ENCODE measurements at places on chromosomes 2 and 18.

DNA sequence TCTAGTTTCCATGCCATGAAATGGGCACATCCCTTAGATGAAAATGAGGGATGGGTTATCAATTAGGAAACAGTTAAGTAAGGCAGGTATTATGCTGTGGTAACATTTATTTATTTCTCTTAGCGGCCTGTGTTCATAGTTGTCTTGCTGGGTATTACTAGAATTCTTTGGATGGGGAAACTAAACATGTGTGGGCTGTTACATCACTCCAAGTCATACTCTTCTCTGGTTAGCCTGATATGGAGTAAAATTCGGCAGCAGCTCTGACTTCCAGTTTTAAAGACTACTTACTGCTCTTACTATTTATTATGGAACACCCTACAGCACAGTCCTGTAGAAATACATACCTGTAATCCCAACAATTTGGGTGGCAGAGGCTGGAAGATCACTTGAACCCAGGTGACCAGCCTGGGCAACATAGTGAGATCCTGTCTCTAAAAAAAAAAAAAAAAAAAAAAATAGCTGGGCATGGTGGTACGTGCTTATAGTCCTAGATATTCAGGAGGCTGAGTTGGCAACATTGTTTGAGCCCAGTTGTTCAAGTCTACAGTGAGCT lies 33.1 kb upstream of the RASGRP3 start:
- no peak for DNase-seq
- no peaks in the 10 kb centered on the region for H3K36me3 ChIP-seq
- no peak overlapping the region for H3K27ac ChIP-seq

- H3K4me3 ChIP-seq: no peak overlapping the region
- DNase-seq: no peak
- no peak overlapping the region for H3K27ac ChIP-seq
- no peaks in the 10 kb centered on the region for H3K36me3 ChIP-seq
Observed at GRCh38 chr2:28435814-28436351, 43.2 kb downstream of the FOSL2 start.

GRCh38 chr18:73684647-73685046 lies 463.0 kb downstream of the FBXO15 start:
- H3K4me3 ChIP-seq: no peak overlapping the region
- no peaks in the 10 kb centered on the region for H3K27me3 ChIP-seq
- DNase-seq: no peak
- no peak overlapping the region for H3K27ac ChIP-seq
- no peaks in the 10 kb centered on the region for H3K36me3 ChIP-seq

DNA sequence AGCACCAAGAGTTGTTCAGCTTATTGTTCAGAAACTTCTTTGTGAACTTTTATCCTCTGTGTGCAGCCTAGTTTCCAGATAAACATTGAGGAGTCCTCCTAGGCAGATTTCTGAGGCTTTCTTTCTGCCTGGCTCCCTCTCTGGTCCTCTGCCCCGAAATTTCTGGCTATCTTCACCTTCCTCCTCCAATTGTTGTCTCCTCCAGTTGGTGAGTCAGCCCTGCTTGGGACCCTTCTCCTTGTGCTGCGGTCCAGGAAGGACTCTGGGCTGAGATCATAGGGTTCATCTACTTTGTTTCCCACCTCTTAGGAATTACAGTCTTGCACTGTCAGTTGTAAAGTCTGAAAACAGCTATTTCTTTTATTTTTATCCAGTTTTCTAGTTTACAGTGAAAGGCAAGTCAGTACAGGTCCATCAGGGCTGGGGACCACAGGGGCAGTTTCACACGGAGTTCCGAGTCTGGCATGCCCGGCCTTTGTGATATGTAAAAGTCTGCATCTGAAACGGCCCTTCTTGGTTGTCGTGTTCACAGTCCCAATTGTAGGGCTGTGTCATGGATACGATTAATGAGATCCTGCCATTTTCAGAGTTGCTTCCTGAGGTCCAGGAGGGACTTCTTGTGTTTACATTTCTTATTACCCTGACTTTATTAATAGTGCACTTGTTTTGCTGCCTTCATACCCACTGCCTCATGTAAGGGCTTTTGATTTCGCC lies 100.8 kb downstream of the SMC6 start:
- no peaks in the 10 kb centered on the region for H3K4me1 ChIP-seq
- H3K4me3 ChIP-seq: no peak overlapping the region
- DNase-seq: no peak

DNA sequence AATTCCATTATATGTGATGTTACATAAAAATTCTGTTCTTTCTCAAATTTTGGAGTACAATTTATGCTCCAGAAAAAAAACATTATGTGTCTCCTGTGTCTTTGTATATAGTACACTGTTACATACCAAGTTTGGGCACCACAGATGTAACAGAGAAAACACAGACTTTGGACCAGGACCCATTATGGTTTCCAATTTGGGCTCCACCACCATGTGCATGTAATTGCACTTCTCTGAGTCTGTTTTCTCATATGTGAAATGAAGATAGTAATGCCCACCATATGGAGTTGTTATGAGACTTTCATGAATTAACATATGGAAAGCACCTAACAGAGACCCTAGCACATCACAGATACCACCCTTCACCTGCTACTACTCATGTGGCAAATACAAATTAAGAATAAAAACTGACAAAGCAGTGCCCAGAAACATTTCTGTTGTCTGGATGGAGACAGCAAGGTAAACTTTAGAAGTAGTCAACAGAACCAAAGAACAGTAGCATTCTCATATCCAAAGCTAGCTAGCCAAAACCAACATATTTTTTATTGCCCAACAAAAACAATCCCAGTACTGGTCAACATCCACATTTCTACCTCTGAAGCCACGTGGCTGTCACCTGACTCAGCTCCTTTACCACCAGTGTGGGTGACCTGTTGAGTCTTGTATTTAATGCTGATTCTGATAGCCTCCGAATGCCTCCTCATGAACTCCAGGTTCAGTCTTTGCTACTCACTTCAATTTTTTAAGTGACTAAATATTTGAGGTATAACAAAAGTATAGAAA lies 42.9 kb downstream of the ANTXR1 start:
- no peaks in the 10 kb centered on the region for H3K36me3 ChIP-seq
- H3K4me1 ChIP-seq: no peaks in the 10 kb centered on the region
- DNase-seq: no peak
- H3K27ac ChIP-seq: no peak overlapping the region
- peaks cover 18% of the 10 kb centered on the region for H3K27me3 ChIP-seq

GRCh38 chr2:105102963-105103421 lies 65.1 kb downstream of the MRPS9 start:
- no peak overlapping the region for H3K27ac ChIP-seq
- H3K4me3 ChIP-seq: no peak overlapping the region
- DNase-seq: no peak
- H3K4me1 ChIP-seq: peaks cover 6% of the 10 kb centered on the region

DNA sequence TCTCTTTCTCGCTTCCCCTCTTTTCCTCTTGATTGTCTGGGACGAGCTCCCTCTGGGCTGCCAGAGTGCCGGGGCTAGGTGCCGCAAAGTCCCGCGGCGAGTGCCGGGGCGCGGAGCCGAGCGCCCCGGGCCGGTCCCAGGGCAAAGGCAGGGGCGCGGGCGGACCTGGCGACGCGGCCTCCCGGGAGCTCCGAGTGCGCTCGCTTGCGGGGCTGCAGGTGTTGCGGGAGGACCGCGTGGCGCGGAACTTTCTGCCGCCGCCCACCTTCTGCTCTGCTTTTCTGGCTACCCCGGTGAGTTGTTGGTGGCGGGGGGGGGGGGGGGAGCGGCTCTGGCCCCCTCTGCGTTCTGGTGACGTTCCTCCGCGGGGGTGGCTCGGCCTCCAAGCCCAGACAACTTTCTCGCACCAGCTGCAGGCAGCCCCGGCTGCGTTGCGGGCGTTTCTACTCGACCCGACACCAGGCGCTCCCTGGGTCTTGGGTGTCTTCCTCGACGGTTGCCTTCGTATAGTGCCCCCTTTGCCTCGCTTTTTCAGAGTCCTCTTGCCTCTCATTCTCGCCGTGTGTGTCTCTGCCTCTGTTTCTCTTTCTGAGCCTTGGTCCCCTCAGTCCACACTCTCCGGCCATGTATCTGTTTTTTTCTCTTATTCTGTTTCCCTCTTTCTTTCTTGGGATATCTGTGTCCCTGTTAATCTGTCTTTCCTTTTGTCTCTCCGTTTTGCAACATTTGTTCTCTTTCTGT lies 759 bp downstream of the GALNT13 start:
- no peak overlapping the region for H3K4me3 ChIP-seq
- peaks cover 22% of the 10 kb centered on the region for H3K27me3 ChIP-seq
- DNase-seq: no peak
- H3K27ac ChIP-seq: no peak overlapping the region
- H3K36me3 ChIP-seq: no peaks in the 10 kb centered on the region

DNA sequence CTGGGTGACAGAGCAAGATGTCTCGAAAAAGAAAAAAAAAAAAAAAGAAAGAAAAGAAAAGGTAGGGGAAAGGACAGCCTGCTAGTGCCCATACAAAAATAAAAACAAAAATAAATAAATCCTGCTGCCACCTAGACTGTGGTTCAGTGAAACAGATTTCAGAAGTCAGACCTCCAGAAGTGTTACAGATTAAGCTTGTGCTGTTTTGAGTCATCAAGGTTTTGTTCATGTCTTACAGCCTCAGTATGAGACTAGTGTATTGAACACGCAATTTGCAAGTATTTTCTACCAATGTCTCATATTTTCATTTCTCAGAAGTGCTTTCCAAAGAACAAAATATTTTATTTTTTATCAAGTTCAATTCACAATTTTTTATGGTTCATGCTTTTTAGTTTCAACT lies 720.4 kb upstream of the GYPC start:
- no peak for DNase-seq
- H3K27me3 ChIP-seq: no peaks in the 10 kb centered on the region
- H3K4me1 ChIP-seq: no peaks in the 10 kb centered on the region
- H3K27ac ChIP-seq: no peak overlapping the region
- H3K36me3 ChIP-seq: no peaks in the 10 kb centered on the region

DNA sequence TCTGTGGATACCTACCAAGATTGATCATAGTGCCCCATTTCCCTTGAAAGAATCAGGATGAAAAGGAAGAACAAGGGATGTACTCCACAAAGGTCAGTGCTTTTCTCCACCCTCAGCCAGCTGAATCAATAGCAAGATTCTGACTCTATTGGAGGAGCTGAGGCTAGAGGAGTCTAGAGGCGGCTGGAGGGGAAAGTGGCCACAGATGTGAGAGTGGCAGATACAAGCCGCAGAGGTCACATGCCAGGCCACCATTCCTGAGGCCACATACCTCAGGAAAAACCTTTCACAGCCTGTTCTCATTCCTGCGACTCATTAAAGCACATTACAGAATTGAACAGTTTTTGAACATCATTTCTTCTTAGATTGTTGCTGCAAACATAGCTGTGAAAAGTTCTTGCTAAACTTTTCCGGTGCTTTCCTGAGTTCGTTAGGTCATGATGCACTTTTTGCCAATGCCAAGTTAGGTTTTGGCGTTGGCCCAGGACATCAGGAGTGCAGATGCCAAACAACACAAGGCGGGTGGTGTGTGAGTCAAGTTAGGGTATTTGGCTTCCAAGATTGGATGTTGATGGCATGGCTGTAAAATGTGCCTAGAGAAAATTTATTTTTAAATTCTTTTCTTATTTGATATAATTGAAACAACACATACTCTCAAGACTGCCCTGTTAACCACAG lies 160.7 kb upstream of the SP5 start:
- no peaks in the 10 kb centered on the region for H3K36me3 ChIP-seq
- H3K4me3 ChIP-seq: no peak overlapping the region
- peaks cover 2% of the 10 kb centered on the region for H3K27me3 ChIP-seq

DNA sequence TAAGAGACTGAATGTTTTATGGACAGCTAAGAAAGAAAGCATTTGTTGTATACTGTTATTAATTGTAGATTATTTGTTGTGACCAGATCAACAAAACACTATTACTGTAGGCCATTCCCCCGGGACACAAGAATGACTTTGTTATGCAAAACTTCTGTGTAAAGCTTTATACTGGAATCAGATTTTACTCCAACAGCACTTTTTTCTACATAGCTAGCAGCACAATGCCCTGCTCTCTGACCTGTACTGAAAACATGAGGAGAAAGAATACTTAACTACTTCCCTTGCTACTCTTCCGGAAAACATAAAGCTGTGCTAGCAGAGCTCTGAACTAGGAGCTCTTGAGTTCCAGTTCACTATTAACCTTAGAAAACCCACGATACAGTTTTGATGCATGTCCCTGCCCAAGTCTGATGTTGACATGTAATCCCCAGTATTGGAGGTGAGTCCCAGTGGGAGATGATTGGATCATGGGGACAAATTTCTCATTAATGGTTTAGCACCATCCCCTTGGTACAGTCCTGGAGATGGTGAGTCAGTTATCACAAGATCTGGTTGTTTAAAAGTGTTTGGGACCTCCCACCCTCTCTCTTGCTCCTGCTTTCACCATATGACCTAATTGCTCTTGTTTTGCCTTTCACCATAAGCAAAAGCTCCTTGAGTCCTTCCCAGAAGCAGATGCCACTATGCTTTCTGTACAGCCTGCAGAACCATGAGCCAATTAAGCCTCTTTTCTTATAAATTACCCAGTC lies 601.1 kb upstream of the PIK3C3 start:
- DNase-seq: no peak
- H3K4me1 ChIP-seq: no peaks in the 10 kb centered on the region
- H3K4me3 ChIP-seq: no peak overlapping the region
- no peaks in the 10 kb centered on the region for H3K36me3 ChIP-seq
- H3K27ac ChIP-seq: no peak overlapping the region
- no peaks in the 10 kb centered on the region for H3K27me3 ChIP-seq

GRCh38 chr2:2938481-2938880 lies 439.1 kb downstream of the EIPR1 start:
- no peaks in the 10 kb centered on the region for H3K4me1 ChIP-seq
- no peak for DNase-seq

- H3K36me3 ChIP-seq: peaks cover 43% of the 10 kb centered on the region
- peaks cover 9% of the 10 kb centered on the region for H3K4me1 ChIP-seq
- no peak for DNase-seq
- H3K27me3 ChIP-seq: no peaks in the 10 kb centered on the region
- H3K27ac ChIP-seq: no peak overlapping the region
Observed at GRCh38 chr18:76363436-76364120, 131.5 kb downstream of the ZNF516 start.

DNA sequence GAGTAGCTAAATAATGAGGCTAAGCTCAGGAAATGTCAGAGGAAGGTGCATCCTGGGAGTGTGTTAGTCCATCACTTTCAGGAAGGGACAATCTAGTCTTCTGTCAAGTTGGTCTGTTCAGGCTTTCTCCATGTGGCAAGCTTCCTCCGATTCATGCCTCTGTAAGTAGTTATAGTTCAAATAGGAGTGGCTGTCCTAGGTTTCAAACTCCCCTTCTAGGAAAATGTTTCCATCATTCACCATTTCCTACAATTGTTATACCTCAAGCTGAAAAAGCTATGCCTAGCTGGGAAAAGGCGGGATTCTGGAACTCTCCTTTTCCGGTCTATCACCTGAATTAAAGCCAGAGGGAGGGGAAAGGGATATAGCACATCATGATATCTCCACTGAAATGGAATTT lies 287.7 kb upstream of the ZSWIM2 start:
- H3K36me3 ChIP-seq: no peaks in the 10 kb centered on the region
- DNase-seq: no peak

GRCh38 chr2:8027387-8027786 lies 654.5 kb upstream of the ID2 start:
- peaks cover 11% of the 10 kb centered on the region for H3K27me3 ChIP-seq
- no peak for DNase-seq
- H3K36me3 ChIP-seq: no peaks in the 10 kb centered on the region
- peaks cover 7% of the 10 kb centered on the region for H3K4me1 ChIP-seq

GRCh38 chr2:120764991-120765677 lies 29.5 kb downstream of the GLI2 start:
- DNase-seq: no peak
- H3K27me3 ChIP-seq: no peaks in the 10 kb centered on the region
- H3K4me3 ChIP-seq: no peak overlapping the region
- no peak overlapping the region for H3K27ac ChIP-seq

- no peaks in the 10 kb centered on the region for H3K4me1 ChIP-seq
- DNase-seq: no peak
- H3K27ac ChIP-seq: no peak overlapping the region
- no peak overlapping the region for H3K4me3 ChIP-seq
- H3K36me3 ChIP-seq: no peaks in the 10 kb centered on the region
- peaks cover 1% of the 10 kb centered on the region for H3K27me3 ChIP-seq
Observed at GRCh38 chr2:66228128-66228547, 206.8 kb upstream of the MEIS1 start.
